ENCODE measurements at places on chromosomes 3 and 15. TPM values are rescaled to one million over a fixed set of nuclear protein-coding genes. Genes with fewer than 3 reads are reported as not detected.

The PPARG gene
- 6.0 TPM for total RNA-seq

The COL8A1 gene
- total RNA-seq, result 156 TPM

The LRRIQ4 gene
- 0.07 TPM for total RNA-seq

The HTR3C gene
- not detected for total RNA-seq

The TJP1 gene
- total RNA-seq, result 144 TPM

The ATXN7 gene
- total RNA-seq, result 27.9 TPM

The ARHGEF26 gene
- 0.80 TPM for total RNA-seq

The KLF15 gene
- 1.2 TPM for total RNA-seq

The GOLGA8O gene
- 0.13 TPM for total RNA-seq

The CSPG4 gene
- 0.13 TPM for total RNA-seq

The FOXP1 gene
- total RNA-seq, result 85.8 TPM

The IQCF5 gene
- total RNA-seq, result not detected
